Activated naive CD8-positive, alpha-beta T cell treated with anti-CD3 and anti-CD28 coated beads, Interleukin-2, amount 50 U/mL, for 16 hours (primary cell): ENCODE measurements at places on chromosomes 3 and 15.

DNA sequence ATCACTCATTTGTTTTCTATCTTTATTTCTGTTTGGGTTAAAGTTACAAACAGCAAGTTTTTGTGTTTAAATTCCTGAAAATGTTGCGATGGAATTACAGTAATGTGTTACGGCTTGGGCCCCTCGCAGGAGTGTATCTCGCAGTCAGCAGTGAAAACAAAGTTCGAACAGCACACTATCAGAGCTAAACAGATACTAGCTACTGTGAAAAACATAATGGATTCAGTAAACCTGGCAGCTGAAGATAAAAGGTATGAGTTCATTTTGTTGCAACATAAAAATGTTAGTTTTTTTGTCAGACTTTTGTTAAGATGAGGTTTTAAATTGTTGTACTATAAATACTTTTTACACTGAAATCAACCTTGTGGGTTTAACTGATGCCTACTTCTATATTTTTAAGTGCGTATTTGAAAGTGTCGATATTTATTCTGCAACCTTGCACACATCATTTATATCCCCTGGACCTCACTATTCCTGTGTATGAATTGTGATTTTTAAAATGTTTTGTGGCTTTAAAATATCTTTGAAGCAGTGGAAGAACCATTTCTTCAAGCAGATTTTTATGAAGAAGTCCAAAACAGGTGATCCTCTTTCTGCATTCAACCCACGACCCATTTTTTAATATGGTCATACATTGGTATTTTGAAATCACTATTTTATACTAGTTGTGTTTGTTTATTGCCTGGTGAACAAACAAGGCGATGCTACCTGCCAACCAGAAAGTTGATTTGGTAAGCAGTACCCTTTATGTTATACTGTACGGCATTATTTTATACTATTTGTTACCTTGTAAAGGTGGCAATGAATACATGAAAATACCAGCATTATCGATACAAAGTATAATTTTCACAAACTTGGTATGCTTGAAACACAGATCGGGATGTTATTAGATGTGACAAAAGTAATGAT, 27.8 kb downstream of the MFN1 start:
- no peak for DNase-seq

- no peak for DNase-seq
Observed at GRCh38 chr15:40483919-40484318, 13.1 kb downstream of the CHST14 start.

DNA sequence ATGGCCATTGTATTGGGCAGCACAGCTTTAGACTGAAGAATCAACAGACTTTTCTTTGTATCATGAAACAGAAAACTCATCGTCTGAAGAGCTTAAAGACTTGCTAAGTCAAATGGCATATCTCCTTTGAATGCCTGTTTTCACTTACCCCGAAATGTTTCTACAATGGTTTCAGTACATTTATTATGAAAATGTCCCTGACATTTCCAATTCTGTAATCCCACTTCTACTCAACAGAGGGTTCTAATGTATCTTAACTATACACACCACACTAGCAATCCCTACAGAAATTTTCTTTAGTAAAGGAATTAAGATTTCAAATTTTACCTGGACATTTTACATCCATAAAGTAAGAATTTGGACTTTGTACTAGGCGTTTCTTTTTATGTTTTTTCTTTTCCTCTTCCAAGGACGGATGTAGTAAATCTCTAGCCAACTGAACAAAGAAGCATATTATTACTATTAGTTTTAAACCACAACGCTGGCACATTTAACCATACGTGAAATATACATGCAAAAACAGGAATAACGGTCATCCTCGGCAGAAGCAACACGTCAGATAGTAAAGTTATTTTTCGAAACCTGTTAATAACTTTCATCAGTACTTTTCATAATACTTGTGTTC, 1.1 kb downstream of the RPS27L start:
- no peak for DNase-seq

DNA sequence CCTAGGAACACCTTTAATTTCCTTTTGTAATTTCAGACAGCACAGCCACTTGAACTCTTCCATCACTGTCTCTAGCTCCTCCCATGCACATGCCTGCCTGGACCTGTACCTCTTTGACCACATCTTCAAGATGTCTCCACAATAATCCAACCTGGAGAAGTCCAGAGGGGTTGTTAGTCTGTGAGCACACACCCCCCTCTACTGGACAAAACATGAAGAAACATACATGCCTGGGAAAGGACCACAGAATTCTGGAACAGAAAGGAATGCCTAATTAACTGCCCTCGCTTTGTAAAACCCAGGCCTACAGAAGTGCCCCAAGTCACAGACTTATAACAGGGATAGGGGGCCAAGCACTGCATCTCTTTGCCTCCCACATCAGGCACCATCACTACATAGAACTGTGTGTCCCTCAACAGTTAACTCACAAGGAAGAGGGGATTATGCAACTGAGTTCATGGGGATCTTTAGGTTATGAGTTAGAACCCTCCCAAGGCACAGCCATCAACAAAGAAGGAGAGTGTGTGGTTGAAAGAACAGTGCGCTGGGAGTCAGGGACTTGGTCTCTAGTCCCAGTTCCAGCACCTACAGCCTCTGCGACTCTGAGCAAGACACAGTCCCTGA, 61.7 kb downstream of the FMN1 start:
- no peak for DNase-seq

DNA sequence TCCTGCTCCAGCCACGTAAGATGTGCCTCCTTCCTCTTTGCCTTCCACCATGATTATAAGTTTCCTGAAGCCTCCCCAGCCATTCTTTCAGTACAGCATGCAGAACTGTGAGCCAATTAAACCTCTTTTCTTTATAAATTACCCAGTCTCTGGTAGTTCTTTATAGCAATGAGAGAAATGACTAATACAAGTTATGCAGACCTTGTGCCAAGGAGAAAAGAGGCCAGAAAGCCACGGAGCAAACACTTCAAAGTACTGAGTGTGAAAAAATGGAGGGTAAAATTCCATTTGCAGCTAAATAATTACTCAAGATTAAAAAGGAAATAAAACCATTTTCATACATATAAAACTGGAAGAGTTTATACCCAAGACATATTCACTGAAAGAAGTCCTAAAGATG, 213.6 kb upstream of the LINGO1 start:
- no peak for DNase-seq

DNA sequence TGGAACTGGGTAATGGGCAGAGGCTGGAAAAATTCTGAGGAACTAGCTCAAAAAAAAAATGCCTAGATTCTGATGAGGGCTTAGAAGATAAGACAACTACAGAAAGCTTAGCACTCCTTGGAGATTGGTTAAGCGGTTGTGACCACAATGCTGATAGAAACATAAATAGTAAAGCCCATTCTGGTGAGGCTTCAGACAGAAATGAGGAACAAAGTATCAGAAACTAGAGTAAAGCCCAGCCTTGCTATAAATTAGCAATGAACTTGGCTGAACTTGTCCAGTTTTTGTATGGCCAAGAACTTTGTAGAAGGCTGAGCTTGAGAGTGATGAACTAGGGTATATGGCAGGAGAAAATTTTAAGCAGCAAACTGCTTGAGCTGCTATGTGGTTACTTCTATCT, 25.4 kb downstream of the GOLGB1 start:
- DNase-seq: no peak

DNA sequence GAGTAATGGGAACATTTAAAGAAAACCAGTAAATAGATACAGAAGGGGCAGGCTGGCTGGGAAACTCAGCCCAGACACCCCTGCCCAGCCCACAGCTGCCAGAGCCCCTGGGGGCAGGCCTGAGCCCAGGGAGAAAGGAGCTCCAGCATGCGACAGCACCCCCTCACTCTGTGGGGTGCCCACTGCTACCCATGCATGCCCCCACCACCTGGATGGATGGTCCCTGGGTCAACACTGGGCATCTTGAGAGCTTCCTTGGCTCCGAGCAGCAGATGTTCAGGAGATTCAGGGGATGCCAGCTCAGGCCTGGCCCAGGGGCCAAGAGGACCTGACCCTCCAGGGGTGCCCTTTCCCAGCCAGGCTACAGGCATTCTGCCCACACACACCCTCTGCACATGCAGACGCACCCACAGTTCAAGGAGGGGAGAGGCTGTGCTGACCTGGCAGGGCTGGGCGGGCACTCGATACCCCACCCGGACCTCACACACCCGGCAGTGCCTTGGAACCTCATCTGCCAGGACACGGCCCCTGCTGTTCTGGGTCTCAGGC, 31.5 kb downstream of the PTH1R start:
- no peak for DNase-seq

GRCh38 chr3:71854706-71855105, 69.8 kb upstream of the PROK2 start:
- DNase-seq: no peak

GRCh38 chr3:60475096-60475495, 776.2 kb downstream of the FHIT start:
- DNase-seq: no peak

GRCh38 chr3:192817053-192817452, 89.7 kb upstream of the FGF12 start:
- no peak for DNase-seq

DNA sequence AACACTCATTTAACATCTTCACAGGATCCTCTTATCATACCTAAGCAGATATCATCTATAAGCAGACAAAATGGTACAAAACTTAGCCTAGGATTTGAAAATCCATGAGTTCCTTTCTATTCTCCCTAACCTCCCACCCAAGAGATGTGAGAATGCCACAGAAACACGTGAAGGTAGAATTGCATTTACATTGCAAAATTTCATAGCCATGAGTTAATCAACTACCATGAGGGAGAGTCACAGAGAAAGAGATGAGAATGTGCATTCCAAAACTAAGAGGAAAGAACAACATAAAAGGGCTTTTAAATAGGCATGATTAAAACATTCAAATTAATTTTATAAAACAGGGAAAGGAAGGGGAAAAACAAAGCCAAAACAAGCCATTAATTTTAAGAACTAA, 806.2 kb downstream of the NTRK3 start:
- DNase-seq: no peak

- DNase-seq: no peak
Observed at GRCh38 chr3:107824822-107825371, 265.9 kb downstream of the CD47 start.

DNA sequence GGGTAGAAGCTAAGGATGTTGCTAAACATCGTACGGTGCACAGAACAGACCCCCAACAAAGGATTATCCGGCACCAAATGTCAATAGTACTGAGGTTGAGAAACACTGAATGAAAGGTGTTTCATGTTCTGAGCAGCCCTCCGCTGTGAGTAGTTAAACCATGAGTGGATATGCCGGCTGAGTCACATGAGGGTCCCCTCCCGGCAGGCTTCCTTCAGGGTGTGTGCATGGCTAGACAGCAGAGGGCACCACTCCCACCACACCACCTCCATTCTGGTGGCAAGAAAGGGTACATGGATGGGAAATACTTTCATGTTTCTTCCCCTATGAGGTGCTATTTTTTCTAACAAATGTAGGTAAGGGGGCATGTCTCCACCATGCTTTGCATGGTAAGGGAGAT, 128.3 kb upstream of the SEMA6D start:
- no peak for DNase-seq

DNA sequence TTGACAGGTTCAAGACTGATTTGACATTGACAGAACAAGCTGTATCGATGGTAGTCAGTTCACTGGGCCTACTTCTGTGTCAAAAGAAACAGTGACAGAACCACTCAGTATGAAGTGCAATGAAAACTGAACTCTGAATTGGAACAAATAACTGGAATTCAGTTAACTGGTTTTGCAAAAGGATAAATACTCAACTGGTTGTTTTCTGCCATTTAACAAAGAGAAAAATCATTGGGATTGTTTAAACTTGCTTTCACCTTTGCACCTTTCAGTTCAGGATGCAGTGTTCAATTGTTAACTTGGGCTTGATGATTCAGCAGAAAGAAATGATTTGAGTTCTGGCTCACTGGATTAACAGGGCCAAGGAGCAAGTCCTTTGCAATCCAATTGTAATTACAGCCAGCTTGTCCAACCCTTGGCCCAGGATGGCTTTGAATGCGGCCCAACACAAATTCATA, 4.9 kb downstream of the BTD start:
- DNase-seq: no peak
